Ascending aorta (tissue), 2 donors: ENCODE measurements at places on chromosomes 13 and 19. TPM values are rescaled to one million over a fixed set of nuclear protein-coding genes. Genes with fewer than 3 reads are reported as not detected.

- DNase-seq, result no peak
These were observed 24.4 kb upstream of the LDLR start for GRCh38 chr19:11064831-11065303.

DNA sequence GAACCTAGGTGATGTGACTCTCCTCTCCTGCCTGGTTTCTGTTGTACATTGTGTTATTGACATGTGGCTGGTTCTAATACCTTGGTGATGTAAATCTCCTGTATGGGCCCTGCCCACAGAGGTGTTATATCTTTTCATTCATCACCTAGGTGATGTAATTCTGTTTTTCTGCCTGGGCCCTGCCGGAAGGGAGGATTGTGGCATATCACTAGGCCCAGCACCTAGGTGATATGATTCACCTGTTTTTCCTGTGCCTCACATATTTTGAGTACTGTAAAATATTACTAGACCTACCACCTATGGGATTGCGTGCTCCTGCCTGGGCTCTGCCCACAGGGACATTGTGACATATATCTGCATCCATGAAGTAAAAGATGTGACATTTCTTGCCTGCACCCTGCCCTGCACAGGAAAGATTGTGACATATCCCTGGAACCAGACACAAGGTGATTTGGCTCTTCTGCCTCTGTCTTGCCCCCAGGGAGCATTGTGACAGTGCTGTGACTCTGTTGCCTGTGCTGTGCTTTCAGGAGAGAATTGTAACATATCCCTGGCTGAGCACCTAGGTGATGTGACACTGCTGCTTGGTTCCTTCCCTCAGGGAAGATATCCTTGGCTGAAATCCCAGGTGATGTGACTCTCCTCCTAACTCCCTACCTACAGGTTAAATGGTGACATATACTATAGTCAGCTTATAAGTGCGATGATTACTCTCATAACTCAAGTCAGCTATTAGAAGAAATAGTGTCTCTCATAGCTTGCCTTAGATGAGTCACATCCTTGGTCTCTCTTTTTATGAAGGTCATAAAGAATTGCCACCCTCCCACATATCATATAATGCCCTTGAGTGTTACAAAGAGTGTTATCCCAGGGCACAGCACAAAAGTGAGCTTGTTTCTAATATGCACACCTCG, 13.3 kb upstream of the ZNF681 start:
- DNase-seq, result no peak

DNA sequence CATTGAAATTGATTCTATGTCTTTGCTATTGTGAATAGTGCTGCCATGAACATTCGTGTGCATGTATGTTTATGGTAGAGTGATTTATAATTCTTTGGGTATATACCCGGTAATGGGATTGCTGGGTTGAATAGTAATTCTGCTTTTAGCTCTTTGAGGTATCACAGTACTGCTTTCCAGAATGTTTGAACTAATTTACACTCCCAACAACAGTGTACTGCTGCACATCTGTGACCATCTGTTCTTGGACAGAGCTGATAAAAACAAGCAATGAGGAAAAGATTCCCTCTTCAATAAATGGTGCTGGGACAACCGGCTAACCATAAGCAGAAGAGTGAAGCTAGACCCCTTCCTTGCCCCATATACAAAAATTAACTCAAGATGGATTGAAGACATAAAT, 231.0 kb downstream of the MYO16 start:
- no peak for DNase-seq

- no peak for DNase-seq
These were observed 6.1 kb downstream of the NXNL1 start for GRCh38 chr19:17454576-17455071.

GRCh38 chr19:50792272-50793250, 2.3 kb downstream of the ACP4 start:
- no peak for DNase-seq

DNA sequence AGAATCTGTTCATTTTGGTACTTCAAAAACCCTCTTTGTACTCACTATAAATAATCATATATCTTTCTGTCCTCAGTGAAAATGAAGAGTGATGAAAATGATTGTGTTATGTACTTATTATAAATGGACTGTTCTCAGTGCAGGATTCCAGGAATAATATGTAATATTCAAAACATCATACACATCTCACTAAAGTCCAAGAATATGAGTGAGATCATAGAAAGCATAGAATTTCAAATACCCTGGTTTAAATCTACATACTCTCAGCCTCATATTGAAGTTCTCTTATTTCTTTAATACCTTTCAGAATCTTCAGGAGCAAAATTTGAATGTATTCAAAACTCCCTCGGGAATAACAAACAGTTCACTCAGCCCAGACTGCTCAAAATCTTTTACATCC, 868.0 kb downstream of the SLITRK6 start:
- no peak for DNase-seq

GRCh38 chr19:48883726-48884125, 11.5 kb downstream of the PPP1R15A start:
- no peak for DNase-seq

Gene GRK1
- total RNA-seq, result not detected

Gene POU2F2
- not detected for total RNA-seq

Gene ZNF486
- 1.1 TPM for total RNA-seq

Gene TNNT1
- total RNA-seq, result not detected
